Naive thymus-derived CD8-positive, alpha-beta T cell (primary cell): ENCODE measurements at places on chromosomes 5 and 9. TPM values are rescaled to one million over a fixed set of nuclear protein-coding genes. Genes with fewer than 3 reads are reported as not detected.

IRX4 gene
- not detected for total RNA-seq

ZNF366 gene
- not detected for total RNA-seq

SPINK4 gene
- total RNA-seq = not detected

PCDHGB5 gene
- 0.33 TPM for total RNA-seq

PIP5KL1 gene
- total RNA-seq = 2.0 TPM

IZUMO3 gene
- not detected for total RNA-seq

SPINK1 gene
- not detected for total RNA-seq

WDR38 gene
- total RNA-seq = not detected

SLF1 gene
- total RNA-seq = 12.4 TPM

DNA sequence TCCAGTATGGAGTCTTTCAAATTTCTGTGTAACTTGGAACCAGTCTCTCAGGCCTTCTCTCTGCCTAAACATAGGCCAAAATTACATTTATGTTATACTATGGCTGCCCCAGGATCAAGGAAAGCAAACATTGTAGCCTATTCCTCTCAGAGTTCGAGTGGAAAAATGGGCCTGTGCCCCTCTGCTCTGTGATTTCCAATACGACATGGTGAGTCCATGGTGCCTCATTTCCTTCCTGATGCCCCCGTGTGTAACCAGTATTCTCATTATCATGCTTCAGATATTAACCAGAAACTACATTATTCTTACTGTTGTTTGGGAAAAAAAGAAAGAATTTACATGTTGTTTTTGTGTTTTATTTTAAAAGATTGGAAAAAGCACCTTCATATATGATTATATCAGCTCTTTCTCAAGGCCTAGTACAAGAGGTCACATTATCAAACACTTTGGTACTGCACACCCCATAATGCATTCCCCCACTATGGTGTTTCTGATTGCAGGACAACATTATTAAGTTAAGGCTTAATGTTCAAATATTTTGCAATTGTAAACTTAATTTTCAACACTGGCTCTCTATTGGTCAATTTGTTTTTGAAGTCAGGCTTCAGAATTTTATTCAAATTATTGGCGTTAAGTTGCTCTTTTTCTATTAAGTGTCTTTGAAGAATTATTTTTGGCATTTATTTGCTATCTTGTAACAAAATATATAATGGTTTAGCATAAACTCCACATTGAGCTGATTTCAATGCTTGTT lies 151.8 kb upstream of the SLC27A6 start:
- H3K4me3 ChIP-seq = no peak overlapping the region
- DNase-seq = no peak
- no peaks in the 10 kb centered on the region for H3K27me3 ChIP-seq
- H3K36me3 ChIP-seq = peaks cover 7% of the 10 kb centered on the region
- no peak overlapping the region for H3K27ac ChIP-seq

DNA sequence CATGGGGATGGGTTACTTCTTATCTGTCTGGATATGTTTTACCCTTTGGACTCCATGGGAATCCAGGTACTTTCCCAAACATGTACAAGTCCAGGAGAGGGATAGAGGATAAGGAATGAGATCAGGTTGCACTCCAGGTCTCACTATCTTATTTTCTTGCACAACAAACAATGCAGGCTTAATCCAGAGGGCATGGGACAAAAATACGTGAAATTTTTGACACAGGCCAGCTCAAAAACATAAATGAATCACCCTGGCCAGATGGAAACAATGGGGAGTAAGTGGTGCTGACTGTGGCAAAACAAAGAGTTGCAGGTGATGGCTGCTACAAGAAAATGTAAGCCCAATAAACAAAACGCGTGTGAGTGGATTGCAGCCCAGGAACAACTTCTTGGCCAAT lies 69.4 kb upstream of the GAS1 start:
- no peaks in the 10 kb centered on the region for H3K36me3 ChIP-seq
- H3K27ac ChIP-seq = no peak overlapping the region
- no peaks in the 10 kb centered on the region for H3K4me1 ChIP-seq

DNA sequence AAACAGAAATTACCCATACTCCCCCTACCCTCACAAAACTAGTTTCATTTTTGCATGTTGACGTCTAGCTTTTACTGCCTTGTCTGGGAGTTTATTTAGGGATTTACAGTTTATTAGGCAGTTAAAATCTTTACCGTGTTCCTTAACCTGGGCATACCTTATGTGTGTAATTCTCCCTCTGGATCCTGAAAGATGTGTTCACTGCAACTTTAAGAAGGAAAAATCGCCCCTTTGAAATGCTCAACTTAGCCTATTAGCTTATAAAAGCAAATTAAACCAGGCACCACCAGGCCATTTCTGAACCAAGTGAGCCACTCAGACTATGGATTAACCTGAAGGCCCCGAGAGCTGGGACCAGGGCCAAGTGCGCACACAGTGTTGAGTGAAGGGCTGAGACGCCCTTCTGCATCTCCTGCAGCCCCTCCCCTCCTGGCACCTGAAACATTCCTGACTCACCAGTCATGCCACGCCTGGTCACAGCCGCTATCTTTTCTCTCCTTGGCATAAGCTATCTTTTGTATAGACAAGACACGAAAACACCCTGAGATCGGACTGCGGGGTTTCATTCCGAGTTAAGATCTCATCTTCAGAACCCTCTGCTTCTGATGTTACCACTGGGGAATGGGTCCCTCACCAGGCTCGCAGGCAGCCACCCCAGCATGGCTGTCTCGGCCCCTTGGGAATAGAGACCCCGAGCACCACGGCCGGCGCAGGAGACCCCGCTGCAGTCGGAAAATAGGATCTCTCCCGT lies 111.9 kb downstream of the ROR2 start:
- H3K4me3 ChIP-seq = no peak overlapping the region
- no peak overlapping the region for H3K27ac ChIP-seq
- H3K27me3 ChIP-seq = peaks cover 16% of the 10 kb centered on the region

DNA sequence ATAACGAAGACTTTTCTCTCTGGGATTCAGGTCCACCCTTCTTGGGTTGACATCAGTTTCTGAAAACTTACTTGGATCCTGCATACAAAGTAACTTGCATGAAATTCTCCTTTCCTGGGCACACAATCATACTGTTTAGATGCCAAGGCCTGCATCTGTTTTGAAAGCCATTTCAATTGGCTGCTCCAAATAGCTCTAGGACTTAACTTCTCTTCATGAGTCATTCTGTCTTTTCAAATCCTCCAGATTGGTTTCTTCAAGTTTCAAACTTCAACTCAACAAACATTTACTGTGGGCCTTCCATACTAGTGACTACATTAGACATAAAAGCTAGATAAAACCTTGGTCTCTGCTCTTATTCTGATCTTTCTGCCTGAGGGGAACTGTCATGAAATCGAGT lies 54.8 kb upstream of the HMHB1 start:
- H3K36me3 ChIP-seq = no peaks in the 10 kb centered on the region
- H3K4me1 ChIP-seq = no peaks in the 10 kb centered on the region
- H3K27me3 ChIP-seq = no peaks in the 10 kb centered on the region
- no peak overlapping the region for H3K27ac ChIP-seq
- no peak for DNase-seq

DNA sequence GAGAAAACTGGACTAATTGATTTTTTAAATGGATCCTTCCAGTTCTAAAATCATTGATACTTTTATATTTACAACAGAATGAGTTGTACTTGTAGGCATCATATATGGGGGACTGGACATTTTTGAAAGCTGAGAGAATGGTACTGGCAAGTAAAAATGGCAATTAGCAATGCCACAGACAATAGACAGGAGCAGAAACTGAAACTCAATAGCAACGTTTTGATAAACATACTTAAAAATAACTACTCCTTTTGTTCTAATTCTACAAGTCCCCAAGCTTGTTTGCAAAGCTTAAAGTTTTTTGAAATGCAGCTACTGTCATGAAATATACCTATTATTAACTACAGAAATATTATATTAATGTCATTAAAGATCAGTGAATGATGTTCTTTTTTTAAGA lies 52.8 kb upstream of the FBXL7 start:
- no peak for DNase-seq
- H3K27me3 ChIP-seq = no peaks in the 10 kb centered on the region
- H3K27ac ChIP-seq = no peak overlapping the region
- H3K36me3 ChIP-seq = no peaks in the 10 kb centered on the region

GRCh38 chr5:137605411-137605810 lies 106.3 kb upstream of the SPOCK1 start:
- no peak for DNase-seq
- no peak overlapping the region for H3K27ac ChIP-seq
- no peaks in the 10 kb centered on the region for H3K36me3 ChIP-seq
- H3K4me3 ChIP-seq = no peak overlapping the region

- H3K27ac ChIP-seq = no peak overlapping the region
- H3K4me3 ChIP-seq = no peak overlapping the region
- peaks cover 2% of the 10 kb centered on the region for H3K27me3 ChIP-seq
Measured at GRCh38 chr9:108194154-108194553, 661.6 kb downstream of the ACTL7B start.

DNA sequence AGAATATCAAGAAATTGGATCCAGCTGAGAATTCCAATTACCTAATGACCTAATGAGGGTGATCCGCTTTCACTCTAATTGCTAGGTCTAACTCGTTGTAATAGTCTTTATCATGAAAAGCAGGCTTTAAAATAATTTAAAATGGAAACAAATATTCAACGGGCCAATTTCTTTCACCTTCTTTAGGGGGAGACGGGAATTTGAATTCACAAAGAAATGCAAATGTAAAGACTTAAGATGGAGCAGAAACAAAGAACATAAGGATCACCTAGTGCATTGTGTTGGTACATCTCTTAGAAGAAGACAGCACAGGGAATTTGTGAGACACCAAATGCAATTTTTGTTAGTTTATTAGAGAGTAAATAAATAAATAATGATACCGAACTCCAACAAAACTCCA lies 1.5 kb upstream of the KCNN2 start:
- H3K27ac ChIP-seq = no peak overlapping the region
- no peak for DNase-seq
- H3K27me3 ChIP-seq = peaks cover 23% of the 10 kb centered on the region
- H3K4me3 ChIP-seq = no peak overlapping the region

DNA sequence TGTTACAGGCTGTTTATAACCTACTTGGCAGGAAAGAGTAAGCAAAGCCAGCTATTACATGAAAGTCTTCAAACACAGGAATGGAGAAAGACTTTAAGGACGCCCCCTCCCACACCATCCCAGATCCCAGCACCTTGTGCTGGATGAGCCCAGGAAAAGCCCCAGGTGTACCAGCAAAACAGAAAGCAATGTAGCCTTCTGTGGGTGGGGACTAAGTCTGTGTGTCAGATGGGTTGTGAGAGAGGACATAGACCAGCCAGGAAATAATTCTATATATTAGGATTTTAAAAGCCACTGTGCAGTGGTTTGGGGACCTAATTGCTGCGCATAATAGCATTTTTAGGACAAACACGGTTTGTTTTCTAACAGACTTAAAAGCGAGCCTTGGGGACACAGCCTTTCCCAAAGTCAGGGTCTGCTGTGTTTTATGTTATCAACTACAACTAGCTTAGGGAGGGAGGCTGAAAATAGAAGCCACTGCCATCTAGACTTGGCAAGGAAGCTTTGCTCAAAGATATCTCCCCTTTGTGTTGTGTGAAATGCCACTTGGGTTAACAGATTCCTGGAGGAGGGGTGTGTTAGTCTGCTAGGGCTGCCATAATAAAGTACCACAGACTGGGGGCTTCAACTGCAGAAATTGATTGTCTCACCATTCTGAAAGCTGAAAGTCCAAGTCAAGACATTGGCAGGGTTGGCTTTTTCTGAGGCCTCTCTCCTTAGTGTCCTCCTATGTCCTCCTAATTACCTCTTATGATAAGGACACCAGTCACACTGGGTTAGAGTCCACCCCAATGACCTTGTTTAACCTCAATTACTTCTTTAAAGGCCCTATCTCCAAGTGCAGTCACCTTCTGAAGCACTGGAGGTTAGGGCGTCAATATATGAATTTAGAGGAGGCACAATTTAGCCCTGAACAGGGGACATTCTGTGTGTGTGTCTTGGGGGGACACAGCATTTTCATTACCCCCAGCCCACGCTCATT lies 17.2 kb upstream of the UBE2QL1 start:
- DNase-seq = no peak
- no peaks in the 10 kb centered on the region for H3K36me3 ChIP-seq
- no peak overlapping the region for H3K27ac ChIP-seq

- no peaks in the 10 kb centered on the region for H3K27me3 ChIP-seq
- no peaks in the 10 kb centered on the region for H3K4me1 ChIP-seq
- no peak overlapping the region for H3K4me3 ChIP-seq
- peaks cover 71% of the 10 kb centered on the region for H3K36me3 ChIP-seq
- H3K27ac ChIP-seq = no peak overlapping the region
Measured at GRCh38 chr5:178931846-178932760, 8.9 kb upstream of the ZNF454 start.

DNA sequence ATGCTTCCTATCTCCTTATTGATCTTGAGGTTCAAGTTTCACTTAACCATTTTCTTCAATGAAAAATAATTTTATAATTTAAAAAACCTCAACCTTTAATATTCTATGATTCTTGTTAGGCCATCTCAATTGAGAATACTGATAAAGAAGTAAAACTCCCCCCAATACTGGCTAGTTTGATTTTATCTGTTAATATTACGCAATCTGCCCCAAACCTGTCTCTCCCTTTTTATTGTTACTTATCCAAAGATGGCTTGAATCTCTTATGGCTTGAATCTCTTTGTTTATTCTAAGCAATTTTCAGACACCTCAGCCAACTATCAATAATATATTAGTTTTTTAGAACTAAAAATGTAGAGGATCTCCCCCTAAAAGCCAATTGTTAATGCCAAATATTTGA lies 4.1 kb upstream of the PCDHAC2 start:
- H3K27me3 ChIP-seq = peaks cover 27% of the 10 kb centered on the region
- H3K4me3 ChIP-seq = no peak overlapping the region
- H3K36me3 ChIP-seq = no peaks in the 10 kb centered on the region
- peaks cover 3% of the 10 kb centered on the region for H3K4me1 ChIP-seq
- H3K27ac ChIP-seq = no peak overlapping the region

GRCh38 chr9:129667378-129667777 lies 1.9 kb downstream of the PRRX2 start:
- H3K4me3 ChIP-seq = no peak overlapping the region
- H3K36me3 ChIP-seq = no peaks in the 10 kb centered on the region
- DNase-seq = no peak
- peaks cover 2% of the 10 kb centered on the region for H3K27me3 ChIP-seq
- no peak overlapping the region for H3K27ac ChIP-seq

DNA sequence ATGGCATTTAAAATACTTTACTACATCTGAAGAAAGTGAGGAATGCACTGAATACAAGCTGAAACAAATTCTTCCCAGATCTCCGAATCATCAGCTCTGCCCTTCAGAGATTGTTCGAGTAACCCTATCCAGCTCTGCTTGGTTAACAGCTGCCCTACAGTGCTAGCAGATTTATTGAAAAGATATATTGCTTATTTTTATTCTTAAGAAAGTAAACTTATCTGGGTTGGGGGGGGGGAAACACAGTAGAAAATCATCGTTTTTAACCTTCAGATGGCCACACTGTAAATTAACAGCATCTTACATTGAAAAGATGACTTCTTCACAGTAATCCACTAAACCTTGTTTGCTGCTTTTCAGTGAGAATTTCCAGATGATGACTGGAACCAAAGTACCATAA lies 210.8 kb downstream of the NFIB start:
- H3K27me3 ChIP-seq = no peaks in the 10 kb centered on the region
- DNase-seq = no peak
- H3K4me1 ChIP-seq = no peaks in the 10 kb centered on the region
- no peaks in the 10 kb centered on the region for H3K36me3 ChIP-seq
- no peak overlapping the region for H3K4me3 ChIP-seq
- H3K27ac ChIP-seq = no peak overlapping the region

- H3K27ac ChIP-seq = no peak overlapping the region
- H3K36me3 ChIP-seq = no peaks in the 10 kb centered on the region
- peaks cover 42% of the 10 kb centered on the region for H3K27me3 ChIP-seq
- no peaks in the 10 kb centered on the region for H3K4me1 ChIP-seq
- H3K4me3 ChIP-seq = no peak overlapping the region
Measured at GRCh38 chr9:114115654-114116125, 16.6 kb upstream of the KIF12 start.

- H3K4me1 ChIP-seq = no peaks in the 10 kb centered on the region
- H3K27ac ChIP-seq = no peak overlapping the region
- no peak for DNase-seq
- H3K4me3 ChIP-seq = no peak overlapping the region
- H3K27me3 ChIP-seq = no peaks in the 10 kb centered on the region
Measured at GRCh38 chr9:37862530-37862929, 41.4 kb downstream of the SLC25A51 start.
